ENCODE measurements at places on chromosomes 4 and X.

- no peak for DNase-seq
Measured at GRCh38 chr4:38373375-38373774, 290.6 kb upstream of the KLF3 start.

- DNase-seq: no peak
Measured at GRCh38 chr4:125639182-125639621, 324.4 kb downstream of the FAT4 start.

DNA sequence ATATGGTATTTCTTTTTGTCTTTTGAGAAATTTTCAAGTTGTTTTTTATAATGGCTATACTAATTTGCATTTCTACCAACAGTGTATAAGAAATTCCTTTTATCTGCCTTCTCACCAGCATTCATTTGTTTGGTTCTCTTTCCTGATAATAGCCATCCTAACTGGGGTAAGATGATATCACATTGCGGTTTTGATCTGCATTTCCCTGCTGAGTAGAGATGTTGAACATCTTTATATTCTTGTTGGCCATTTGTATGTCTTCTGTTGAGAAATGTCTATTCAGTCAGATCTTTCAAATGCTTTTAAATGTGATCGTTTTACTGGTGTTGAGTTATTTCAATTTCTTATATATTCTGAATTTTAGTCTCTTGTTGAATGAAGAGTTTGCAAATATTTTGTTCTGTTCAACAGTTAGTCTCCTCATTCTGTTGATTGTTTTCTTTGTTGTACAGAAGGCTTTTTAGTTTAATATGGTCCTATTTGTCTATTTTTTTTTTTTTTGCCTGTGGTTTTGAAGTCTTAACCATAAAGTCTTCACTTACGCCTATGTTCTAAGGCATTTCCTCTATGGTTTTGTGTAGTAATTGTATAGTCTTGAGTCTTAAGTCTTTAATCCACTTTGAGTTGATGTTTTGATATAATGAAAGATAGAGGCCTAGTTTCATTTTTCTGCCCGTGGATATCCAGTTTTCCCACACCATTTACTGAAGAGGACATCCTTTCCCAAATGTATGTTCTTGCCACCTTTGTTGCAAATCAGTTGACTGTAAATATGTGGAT, 1566.9 kb downstream of the STIM2 start:
- no peak for DNase-seq

- DNase-seq: no peak
Measured at GRCh38 chr4:19051831-19052230, 1030.3 kb upstream of the LCORL start.

- no peak for DNase-seq
Measured at GRCh38 chr4:30716681-30717207, 3.4 kb upstream of the PCDH7 start.

GRCh38 chrX:39551762-39552161, 546.0 kb downstream of the BCOR start:
- DNase-seq: no peak

DNA sequence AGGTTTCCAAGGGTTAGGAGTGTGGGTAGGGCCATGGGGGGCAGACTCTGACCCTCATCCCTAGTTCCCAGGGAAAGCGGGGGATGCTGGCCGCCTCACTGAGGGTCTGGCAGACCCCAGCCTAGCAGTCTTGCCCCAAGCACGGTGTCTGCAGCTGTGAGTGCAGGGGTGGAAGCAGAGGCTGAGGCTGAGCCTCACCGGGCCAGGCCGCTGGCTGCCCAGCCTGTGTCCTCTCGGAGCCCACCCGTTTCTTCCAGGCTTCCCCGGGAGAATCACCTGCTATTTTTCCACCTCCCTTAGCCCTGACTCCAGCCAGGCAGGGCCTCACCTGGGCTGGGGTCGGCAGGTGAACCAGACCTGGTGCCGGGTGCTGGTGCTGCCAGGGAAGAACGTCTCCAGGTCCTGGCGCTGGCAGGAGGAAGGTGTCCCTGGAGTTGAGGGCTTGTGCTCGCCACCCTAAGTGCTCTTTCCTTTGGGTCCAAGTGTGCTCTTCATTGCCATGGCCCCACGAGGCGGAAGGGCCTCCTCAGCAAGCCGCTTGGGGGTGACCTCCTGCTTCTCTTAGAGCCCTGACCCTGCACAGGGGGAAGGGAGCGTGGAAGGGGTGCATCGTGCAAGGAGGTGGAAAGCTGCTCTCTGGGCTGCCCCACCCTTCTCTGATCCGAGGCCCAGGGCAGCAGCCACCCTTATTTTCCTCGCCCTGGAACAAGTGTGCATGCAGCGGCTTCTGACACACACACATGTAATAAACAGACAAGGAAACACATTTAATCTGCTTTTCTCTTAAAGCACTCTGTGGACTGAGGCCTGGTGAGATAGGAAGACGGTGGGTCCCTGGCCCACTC, 112.7 kb downstream of the FAM53A start:
- DNase-seq: no peak

DNA sequence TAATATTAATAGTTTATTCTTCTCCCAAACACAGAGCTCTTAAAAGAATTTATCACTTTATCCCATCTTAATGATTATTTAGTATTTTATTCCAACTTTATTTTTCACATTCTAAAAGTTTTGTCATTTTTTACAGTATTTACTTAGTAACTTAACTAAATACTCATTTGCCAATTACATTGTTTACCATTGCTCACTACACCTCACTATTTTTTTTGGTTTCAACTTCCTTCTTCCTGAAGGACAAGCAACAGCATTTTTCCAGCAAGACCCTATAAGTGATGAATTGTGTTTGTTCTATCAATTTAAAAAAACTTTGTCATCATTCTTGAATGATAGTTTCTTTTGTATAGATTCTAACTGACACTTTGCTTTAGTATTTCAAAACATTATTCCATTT, 19.4 kb upstream of the SRD5A3 start:
- DNase-seq: no peak

GRCh38 chr4:14130551-14130950, 503.0 kb upstream of the BOD1L1 start:
- no peak for DNase-seq

GRCh38 chrX:150870029-150870428, 28.4 kb downstream of the CD99L2 start:
- no peak for DNase-seq

GRCh38 chr4:179415847-179416223, 1973.6 kb upstream of the AGA start:
- no peak for DNase-seq

- peak; percentile 81 for DNase-seq
Measured at GRCh38 chr4:121950212-121950679, 1.6 kb downstream of the TRPC3 start.

DNA sequence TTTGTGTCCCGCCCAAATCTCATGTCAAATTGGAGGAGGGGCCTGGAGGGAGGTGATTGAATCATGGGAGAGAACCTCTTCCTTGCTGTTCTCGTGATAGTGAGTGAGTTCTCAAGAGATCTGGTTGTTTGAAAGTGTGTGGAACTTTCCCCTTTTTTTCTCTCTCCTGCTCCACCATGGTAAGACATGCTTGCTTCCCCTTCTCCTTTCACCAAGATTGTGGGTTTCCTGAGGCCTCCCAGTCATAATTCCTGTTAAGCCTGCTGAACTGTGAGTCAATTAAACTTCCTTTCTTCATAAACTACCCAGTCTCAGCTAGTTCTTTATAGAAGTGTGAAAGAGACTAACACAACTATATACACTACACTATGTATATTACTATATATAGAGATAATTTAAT, 697.8 kb upstream of the HS3ST1 start:
- no peak for DNase-seq

GRCh38 chr4:159197260-159197884, 94.5 kb downstream of the RAPGEF2 start:
- no peak for DNase-seq

DNA sequence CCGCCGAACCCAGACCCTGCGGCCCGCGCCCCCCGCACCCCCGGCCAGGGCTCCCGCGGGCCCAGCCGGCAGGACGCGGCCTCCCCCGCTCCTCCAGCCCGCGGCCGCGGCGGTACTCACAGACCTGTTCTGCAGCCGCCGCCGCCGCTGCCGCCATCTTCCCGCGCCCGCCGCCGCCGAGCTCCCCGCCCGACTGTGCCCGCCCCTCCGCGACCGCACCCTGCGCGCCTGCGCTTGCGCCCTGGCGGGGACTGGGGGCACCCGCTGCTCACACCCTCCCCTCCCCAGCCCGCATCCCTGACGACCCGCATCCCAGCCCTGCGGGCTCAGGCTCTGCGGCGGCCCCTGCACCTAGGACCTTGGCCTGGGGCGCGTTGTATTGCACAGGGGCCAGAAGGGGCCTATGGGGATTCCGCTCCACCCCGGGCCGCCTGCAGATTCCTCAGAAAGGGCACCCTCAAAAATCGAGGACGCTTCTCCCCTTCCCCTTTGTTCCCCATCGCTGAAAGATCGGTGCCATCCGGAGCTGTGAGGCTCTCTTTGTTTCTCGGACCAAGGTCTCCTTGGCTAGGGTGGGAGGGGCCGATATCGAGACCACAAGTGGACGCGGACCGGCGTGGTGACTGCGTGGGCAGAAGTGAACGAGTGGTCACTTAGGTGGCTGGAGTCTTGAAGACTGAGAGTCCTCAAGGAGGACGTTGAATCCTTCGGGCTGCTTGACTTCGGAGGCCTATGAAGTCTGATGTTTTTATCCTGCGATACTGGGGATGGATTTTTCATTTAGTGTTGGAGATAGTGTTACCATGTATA, at the start of gene SGCB:
SGCB (minus strand) TSS at position 197 of the 810 bp plus-strand sequence; CDS start at position 157, 40 bp downstream.
- peak; percentile 74 for DNase-seq

DNA sequence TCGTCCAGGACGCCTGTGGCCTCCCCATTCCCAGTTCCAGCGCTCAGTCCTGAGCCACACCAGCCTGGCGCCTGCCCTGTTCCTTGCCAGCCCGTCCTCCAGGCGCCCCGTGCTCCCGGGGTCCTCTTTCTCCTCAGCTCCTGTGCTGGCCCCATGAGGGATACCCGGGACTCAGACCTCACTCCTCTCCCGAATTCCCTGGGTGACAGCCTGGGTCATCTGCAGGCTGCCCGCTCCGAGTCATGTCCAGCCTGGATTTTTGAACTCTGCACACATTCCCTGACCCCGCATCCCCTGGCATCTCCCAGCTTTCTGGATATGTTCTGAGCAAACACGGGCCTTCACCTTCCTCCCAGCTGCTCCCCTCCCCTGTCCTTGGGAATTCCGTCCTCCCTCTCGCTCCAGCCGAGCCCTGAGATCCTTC, 14.9 kb upstream of the ADD1 start:
- DNase-seq: no peak

DNA sequence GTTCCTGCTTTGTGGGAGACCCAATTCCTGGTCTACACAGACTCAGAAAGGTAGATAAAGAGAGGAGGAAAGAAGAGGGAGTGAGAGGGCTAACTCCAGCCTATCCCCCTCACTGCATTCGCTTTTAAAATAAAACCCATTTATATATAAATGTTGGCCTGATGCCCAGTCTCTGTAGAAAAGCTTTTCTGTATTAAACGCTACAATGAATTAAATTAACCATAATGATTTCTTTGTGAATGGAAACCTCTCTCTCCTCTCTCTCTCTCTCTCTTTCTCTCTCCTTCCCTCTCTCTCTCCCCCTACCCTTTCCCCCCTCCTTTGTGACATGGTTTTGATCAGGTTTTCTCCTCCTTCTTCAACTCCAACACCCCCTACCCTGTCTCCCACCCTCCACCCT, 34.8 kb downstream of the PJA1 start:
- DNase-seq: no peak

DNA sequence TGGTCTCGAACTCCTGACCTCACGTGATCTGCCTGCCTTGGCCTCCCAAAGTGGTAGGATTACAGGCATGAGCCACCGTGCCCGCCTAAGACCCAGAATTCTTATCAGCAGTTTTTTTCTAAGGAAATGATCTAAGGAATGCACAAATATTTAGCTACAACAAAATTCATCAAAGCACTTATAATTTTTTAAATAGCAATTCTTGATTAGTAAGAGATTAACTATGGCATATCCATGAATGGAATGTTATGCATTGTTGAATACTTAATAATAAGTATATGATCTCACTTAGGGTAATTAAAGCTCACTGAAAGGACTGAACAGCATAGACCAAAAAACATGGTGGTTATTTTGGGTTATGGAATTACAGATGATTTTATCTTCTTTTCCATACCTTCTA, 18.4 kb downstream of the CENPU start:
- no peak for DNase-seq

GRCh38 chr4:107008115-107008514, 28.0 kb downstream of the DKK2 start:
- no peak for DNase-seq

DNA sequence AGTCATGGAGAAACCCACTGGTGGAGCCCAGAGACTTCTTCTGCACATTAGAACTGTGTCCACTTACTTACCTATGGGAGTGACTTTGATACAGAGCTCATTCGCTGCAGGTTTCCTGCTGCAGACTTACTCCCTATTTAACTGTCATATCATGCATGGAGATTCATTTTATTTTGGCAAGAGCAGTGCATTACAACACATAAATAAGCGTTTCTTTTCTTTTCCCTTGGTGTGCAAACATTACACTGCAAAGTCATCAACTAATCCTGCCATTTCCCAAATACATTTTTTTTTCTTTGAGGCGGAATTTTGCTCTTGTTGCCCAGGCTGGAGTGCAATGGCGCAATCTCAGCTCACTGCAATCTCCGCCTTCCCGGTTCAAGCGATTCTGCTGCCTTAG, 230.9 kb upstream of the SFRP2 start:
- DNase-seq: no peak

DNA sequence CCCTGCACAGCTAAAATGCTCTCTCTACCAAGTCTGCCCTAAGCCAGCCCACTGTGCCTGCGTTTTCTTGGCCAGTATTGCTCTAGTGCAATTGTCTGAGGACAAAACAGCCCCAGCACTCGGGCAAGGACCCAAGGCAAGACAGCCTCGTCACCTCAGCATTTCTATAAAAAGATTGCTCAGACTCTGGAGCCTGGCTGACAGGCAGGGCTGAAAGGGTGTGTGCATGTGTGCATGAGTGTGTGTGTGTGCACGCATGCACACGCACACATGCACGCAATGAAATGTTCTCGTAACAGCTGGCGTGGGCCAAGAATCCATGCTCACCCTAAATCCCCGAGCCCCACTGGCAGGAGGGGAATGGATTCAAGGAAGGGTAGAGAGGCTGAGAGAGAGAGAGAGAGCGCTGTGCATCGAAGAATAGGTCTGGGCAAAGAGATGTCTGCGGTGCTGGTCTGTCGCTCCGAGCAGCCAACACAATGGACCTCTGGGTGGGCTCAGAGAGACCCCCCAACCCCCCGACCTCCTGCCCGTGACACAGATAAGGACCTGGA, 579.2 kb downstream of the BCOR start:
- DNase-seq: no peak

DNA sequence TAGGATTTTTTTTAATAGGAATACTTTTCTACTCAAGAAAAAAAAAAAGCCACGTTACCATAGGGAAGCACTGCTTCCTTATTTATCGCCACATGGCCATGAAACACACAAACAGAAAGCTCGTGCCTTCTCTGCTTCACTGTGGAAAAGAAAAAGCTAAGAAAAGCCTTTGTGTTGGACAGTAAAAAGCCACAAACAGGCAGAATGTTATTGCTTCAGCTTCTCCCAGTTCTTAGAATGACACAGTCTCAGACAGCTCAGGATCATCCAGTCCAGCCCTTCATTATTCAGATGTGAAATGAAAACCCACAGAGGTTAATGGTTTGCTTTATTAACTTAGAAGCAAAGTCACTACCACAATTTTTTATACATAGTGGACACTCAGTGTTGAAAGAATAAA, 181.6 kb upstream of the NOCT start:
- DNase-seq: no peak
